ENCODE measurements at places on chromosomes 1 and 21.

GRCh38 chr1:109091078-109091838, 694 bp downstream of the TMEM167B start:
- H3K4me3 ChIP-seq = peak overlapping the region; percentile 94
- no peaks in the 10 kb centered on the region for H3K27me3 ChIP-seq
- peaks cover 14% of the 10 kb centered on the region for H3K4me1 ChIP-seq
- H3K36me3 ChIP-seq = peaks cover 9% of the 10 kb centered on the region
- H3K27ac ChIP-seq = peak overlapping the region; percentile 94
- no peak for DNase-seq

- no peaks in the 10 kb centered on the region for H3K27me3 ChIP-seq
- no peaks in the 10 kb centered on the region for H3K36me3 ChIP-seq
- no peak overlapping the region for H3K27ac ChIP-seq
- no peak for DNase-seq
- no peak overlapping the region for H3K4me3 ChIP-seq
- H3K4me1 ChIP-seq = peaks cover 8% of the 10 kb centered on the region
These were observed 89.5 kb downstream of the DDAH1 start for GRCh38 chr1:85375493-85375892.

- H3K27me3 ChIP-seq = no peaks in the 10 kb centered on the region
- H3K4me3 ChIP-seq = no peak overlapping the region
- DNase-seq = peak; percentile 88
- H3K27ac ChIP-seq = no peak overlapping the region
These were observed 9.9 kb upstream of the MTARC1 start for GRCh38 chr1:220776720-220777326.

GRCh38 chr1:170682169-170682568, 18.2 kb downstream of the PRRX1 start:
- H3K27me3 ChIP-seq = peaks cover 34% of the 10 kb centered on the region
- H3K27ac ChIP-seq = no peak overlapping the region
- peaks cover 57% of the 10 kb centered on the region for H3K4me1 ChIP-seq

DNA sequence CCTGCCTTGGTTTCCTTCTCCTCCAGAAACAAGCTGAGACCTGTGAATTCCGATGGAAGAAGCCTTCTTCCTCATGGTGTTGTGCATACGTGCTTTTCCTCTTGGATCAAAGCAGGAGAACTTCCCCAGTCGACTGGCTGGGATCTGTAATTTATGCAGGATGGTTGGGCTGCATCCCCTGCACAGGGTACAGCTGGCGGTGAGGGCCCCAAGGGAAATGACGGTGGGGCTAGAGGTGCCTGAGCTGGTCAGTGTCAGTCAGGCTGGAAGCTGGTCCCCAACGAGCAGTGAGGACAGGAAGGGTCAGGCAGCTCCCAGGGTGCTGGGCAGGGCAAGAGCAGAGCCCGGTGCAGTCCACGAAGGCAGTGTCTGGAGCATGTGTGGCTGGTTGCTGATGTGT, 106.7 kb downstream of the CNIH3 start:
- DNase-seq = no peak
- H3K27me3 ChIP-seq = peaks cover 7% of the 10 kb centered on the region

DNA sequence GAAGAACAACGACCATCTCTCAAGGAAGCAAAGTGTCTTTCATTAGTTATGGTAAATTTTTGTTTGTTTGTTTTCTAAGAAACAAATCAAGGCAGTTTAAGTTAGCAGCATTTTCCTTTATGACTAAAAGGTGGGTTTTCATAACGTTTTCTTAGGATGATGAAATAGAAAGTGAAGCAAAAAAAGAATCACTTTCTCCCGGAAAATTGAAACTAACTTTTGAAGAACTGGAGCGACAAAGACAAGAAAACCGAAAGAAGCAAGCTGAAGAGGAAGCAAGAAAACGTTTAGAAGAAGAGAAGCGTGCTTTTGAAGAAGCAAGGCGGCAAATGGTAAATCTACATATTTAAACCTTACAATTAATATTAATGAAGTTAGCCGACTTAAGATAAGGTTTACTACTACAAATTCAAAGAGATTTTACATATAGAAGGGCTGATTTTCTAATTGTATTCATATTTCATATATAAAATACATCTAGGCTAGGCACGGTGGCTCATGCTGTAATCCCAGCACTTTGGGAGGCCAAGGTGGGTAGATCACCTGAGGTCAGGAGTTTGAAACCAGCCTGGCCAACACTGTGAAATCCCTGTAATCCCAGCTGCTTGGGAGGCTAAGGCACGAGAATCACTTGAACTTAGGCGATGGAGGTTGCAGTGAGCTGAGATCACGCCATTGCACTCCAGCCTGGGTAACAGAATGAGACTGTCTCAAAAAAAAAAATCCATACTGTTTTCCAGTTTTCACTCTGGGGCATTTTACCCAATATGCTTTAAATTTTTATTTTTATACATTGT, 38.3 kb downstream of the NEXN start:
- no peak overlapping the region for H3K4me3 ChIP-seq

DNA sequence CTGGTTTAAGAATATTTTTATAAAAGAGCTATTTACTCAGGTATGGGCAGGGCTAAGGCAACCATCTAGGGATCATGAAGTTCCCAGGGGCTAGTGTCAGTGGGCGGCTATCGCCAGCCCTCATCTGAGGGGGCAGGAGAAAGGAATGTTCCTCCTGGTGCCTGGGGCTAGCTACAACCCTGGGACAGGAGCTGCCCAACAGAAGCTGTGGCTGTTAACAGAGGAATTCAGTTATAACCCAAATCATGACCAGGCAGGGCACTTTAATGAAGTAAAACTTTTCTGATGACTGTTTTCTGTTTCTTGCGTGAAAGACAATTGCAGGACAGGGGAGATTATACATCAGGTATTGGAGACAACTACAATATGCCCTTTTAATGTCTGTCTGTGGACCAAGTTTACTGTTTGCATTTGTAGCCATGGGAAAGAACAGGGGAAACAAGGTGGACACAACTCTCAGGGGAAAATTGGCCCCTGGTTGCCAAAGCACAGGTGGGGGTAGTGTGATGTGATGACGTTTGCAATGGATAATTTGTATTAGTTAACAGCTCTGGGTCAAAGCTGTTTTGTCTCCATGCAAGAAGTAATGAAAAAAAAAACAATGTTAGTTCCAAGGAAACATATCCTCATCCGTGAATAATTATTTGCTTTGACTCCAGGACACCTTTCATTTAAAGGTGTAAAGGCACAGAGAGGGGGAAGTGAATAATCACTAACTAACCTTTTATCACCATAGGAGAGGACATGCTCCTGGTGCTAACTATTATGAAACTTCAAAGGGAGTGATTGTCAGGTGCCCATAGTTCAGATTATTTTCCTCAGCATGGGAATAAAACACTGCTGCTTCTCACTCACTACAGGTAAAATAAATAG, 105.2 kb downstream of the TSEN15 start:
- no peaks in the 10 kb centered on the region for H3K36me3 ChIP-seq
- peak overlapping the region; percentile 39 for H3K27ac ChIP-seq
- peak overlapping the region; percentile 20 for H3K4me3 ChIP-seq
- peaks cover 4% of the 10 kb centered on the region for H3K27me3 ChIP-seq
